ENCODE measurements at places on chromosomes 4 and X. TPM values are rescaled to one million over a fixed set of nuclear protein-coding genes. Genes with fewer than 3 reads are reported as not detected.

GRCh38 chrX:81900522-81900921 lies 698.6 kb downstream of the SH3BGRL start:
- no peak for DNase-seq

The SSX1 gene
- not detected for polyA plus RNA-seq

DNA sequence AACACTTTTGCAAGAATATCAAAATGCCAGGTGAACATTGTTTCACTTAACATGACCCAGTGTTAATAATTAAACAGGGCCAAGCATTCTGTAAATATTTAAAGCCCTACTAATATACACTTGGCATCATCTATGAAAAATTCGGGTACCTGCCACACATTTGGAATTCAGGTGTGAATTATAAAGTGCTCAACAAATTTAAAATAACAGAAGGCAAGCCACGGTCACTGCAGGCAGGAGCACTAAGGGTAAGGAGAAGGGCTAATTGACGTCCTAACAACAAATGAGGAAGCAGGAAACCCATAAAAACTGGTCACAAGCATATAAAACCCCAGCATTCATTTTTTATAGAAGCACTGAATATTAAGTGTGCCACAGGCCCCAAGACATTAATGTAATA lies 43.8 kb upstream of the CPEB2 start:
- DNase-seq, result no peak

The TRIM61 gene
- 1.6 TPM for polyA plus RNA-seq

DNA sequence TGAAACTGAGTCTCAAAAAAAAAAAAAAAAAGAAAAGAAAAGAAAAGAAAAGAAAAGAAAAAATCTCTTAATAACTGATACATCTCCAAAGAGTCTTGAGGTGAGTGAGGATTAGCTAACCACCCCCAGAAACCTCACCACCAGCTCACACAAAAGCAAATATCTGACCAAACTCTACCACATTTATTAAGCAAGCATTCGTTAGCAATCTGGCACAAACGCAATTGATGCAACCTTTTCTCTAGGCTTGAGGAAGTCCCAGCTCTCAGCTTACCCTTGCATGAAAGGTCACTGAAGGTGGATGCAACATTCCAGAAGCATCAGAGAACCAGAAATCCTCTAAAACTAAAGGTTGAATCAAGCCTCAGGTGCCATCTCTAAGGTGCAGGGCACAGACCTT lies 231.9 kb upstream of the BCOR start:
- no peak for DNase-seq

DNA sequence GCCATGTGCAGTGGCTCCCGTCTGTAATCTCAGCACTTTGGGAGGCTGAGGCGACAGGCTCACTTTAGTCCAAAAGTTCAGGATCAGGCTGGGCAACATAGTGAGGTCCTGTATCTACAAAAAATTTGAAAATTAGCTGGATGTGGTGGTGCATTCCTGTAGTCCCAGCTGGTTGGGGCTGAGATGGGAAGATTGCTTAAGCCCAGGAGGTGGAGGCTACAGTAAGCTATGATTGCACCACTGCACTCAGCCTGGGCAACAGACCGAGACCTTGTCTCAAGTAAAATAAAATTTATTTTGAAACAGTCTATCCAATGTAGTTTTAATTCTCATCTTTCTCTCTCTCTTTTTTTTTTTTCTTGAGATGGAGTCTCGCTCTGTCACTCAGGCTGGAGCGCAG lies 21.1 kb downstream of the RBM10 start:
- DNase-seq, result peak; percentile 32

The JADE3 gene
- polyA plus RNA-seq, result 2.1 TPM

The CYTL1 gene
- 5.8 TPM for polyA plus RNA-seq

DNA sequence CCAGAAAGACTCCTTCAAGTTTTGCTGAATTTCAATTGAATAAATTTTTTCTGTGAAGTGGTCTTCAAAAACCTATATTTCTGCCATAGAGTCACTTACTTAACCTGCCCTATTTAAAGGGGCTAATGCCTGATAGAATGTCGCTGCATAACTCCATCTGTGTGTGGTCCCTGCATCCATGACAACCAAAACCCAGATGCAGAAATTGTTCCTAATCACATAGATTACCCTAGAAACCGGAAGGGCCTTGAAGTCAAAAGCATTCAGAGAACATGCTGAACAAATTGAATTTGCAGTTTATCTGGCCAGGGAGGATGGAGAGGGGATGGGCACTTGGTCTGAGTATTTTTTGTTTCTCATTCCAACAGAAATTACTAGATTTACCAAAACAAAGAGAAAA lies 1.5 kb upstream of the PARM1 start:
- no peak for DNase-seq

GRCh38 chrX:2423282-2423681 lies 77.5 kb downstream of the DHRSX start:
- peak; percentile 51 for DNase-seq

- DNase-seq, result no peak
These were observed 5.4 kb upstream of the NUDT9 start for GRCh38 chr4:87416965-87417364.

The USP17L30 gene
- polyA plus RNA-seq, result not detected

DNA sequence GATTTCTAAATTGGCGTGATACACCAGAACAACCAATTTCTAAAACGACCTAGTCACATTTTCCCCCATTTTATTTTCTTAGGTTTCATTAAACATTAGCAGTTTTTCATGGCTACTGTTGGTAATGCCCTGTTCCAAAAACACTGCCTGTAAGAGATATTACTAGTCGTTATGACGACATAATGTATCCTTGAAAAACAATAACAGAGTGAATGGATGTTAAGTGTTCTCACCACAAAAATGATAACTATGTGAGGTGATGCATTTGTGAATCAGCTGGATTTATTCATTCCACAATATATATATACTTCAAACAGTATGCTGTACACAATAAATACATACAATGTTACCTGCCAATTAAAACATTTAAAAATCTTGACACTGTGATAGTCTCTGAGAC lies 1147.6 kb upstream of the PCDH10 start:
- DNase-seq, result peak; percentile 75

The OTUD6A gene
- not detected for polyA plus RNA-seq

DNA sequence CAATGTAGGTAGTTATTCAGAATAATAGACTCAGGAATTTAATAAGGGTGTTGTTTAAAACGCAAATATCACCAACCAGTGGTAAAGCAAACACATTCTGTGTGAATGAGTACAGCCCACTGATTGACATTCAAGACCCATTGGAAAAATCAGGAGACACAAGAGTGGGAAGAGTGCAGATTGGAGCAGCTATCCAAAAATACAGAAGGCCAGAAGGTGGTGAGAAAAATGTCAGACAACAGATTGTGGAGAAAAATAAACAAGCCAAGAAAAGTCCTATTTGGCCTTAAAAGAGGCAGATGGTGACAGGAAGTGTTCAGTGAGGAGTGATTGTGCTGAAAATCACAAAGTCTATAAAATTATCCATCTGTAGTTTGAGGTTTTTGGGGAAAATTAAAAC lies 39.3 kb downstream of the CPE start:
- no peak for DNase-seq

GRCh38 chr4:7542781-7543180 lies 108.1 kb upstream of the PSAPL1 start:
- no peak for DNase-seq

- no peak for DNase-seq
These were observed 115.3 kb downstream of the HS3ST1 start for GRCh38 chr4:11313157-11313943.

DNA sequence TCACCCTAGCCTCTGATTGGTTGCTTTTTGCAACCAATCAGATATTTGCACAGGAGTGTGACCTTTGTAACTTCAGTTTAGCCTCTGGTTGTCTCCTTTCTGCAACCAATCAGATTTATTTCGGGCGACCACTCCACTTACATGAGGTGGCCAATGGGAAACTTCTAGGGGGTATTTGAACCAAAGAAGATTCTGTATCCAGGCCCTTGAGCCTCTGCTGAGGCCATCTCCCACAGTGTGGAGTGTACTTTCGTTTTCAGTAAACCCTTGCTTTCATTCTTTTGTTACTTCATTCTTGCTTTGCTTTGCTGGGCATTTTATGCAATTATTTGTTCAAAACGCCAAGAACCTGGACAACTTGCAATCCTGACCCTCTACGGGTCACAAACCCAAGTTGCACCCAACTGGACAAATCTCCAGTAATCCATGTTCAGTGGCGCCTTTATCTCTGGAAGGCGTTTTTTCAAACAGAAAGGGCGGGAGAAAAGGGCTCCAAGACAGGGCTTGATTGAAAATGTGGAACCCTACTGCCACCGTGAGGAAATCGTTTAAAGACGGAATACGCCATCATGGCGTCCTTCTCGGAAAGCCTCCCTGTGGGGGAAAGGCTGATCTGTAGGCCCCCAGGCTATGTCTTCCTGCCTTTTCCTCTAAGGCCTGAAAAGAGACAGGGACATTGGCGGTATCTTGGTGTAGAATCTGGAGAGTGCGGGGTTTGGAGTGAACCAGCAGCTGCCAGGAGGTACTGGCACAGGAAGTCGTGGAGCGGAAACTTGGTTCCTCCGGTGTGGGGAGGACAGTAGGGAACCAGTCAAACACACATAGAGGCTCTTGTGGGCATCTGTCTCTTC lies 184.6 kb downstream of the OR13H1 start:
- DNase-seq, result peak; percentile 86

The MFAP3L gene
- 0.06 TPM for polyA plus RNA-seq

DNA sequence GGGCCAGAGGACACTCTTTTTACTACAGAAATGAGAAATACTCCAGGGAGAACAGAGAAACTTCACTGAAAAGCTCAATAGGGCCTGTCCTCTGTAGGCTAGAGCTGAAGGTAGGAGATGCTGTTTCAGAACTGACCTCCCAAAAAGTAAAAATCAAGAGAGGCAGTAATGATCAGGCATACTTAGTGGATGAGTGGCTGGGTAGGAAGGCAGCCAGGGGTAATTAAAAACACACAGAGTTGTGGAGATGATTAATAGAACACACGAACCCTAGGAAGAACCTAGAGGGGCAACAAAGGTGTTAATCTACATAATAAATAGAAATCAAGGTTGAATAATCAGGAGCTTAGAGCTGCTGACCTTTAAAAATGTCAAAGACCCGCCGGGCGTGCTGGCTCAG lies 582.4 kb upstream of the ADGRL3 start:
- no peak for DNase-seq

The TMSB15A gene
- polyA plus RNA-seq, result 30.5 TPM

DNA sequence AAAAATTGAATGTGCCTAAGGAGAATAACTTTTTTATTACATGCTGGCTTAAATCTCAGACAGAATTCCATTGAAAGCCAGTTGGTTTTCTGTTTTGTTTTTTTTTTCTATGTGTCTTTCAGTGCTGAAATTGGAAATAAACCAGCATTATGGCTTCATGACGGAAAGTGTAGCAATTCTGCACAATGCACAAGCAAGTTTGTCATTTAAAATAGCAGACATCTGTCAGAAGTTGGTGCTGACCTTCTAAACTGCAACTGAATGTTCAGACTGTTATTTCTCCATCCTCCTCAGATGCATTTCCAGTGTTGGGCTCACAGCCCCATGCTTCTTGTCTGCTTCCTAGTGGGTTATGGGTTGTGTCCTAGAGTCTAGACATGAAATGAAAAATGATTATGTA lies 107.2 kb upstream of the LIMCH1 start:
- no peak for DNase-seq

- no peak for DNase-seq
These were observed 114.0 kb upstream of the FRG1 start for GRCh38 chr4:189826657-189827056.

The UGT8 gene
- polyA plus RNA-seq, result not detected

The MGAT4D gene
- polyA plus RNA-seq, result not detected

The RASGEF1B gene
- 0.09 TPM for polyA plus RNA-seq

- DNase-seq, result peak; percentile 51
These were observed 32.9 kb upstream of the GPR78 start for GRCh38 chr4:8547108-8547911.

The PARM1 gene
- polyA plus RNA-seq, result 0.09 TPM

The SERTM2 gene
- 0.07 TPM for polyA plus RNA-seq

- DNase-seq, result no peak
These were observed 838.1 kb upstream of the AGA start for GRCh38 chr4:178280362-178280761.

DNA sequence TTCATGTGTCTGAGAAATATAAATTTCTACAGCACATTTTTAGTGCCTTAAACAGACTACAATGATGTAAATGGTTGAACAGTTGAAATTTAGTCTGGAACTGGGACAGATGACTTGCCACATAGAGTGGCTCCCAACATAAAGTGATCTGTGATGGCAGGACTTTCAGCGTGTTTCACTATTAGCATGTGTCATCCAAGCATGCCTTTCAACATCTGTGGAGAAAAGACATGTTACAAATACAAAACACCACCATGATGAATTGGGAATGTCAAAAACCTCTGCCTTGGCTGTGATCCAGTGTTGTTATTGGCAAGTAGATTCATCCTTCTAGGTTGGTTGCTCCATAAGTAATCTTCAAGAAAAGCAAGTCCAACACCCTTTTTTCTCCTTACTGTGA lies 348.7 kb downstream of the MAPK10 start:
- peak; percentile 77 for DNase-seq

The CFP gene
- polyA plus RNA-seq, result 0.16 TPM

The NXF2 gene
- polyA plus RNA-seq, result not detected

The ZCCHC18 gene
- 1.5 TPM for polyA plus RNA-seq

DNA sequence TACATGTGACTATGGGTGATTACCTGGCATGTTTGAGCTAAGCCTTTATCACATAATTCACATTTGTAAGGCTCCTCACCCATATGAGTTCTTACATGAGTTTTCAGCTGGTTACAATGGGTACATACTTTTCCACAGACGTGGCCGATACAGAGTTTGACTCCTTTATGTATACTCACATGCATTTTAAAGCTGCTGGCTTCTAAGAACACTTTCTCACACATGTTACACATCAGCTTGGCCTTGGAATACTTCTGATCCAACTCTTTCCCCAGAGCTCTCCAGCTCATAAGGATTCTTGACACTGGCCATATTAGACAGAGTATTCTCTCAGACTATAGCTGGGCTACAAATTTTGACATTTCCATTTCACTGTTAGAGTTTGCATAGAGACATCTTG lies 66.3 kb downstream of the TAB3 start:
- DNase-seq, result no peak

GRCh38 chrX:103376979-103377324 lies 614 bp downstream of the BEX3 start:
- DNase-seq, result peak; percentile 27

DNA sequence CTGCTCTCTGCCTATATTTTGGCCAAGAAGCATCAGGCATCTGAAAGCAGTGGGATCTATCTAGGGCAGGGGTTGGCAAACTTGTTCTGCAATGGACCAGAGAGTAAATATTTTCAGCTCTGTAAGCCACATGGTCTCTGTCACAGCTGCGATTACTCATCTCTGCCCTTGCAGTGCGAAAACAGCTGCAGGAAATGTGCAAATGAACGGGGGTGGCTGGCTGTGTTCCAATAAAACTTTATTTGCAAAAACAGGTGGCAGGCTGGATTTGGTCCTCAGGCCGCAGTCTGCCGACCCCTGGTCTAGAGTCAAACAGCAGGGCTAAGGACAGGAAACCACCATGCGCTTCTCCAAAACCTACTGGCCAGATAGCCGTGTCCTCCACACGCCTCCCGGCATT lies 48.6 kb downstream of the ACOX3 start:
- DNase-seq, result peak; percentile 89

DNA sequence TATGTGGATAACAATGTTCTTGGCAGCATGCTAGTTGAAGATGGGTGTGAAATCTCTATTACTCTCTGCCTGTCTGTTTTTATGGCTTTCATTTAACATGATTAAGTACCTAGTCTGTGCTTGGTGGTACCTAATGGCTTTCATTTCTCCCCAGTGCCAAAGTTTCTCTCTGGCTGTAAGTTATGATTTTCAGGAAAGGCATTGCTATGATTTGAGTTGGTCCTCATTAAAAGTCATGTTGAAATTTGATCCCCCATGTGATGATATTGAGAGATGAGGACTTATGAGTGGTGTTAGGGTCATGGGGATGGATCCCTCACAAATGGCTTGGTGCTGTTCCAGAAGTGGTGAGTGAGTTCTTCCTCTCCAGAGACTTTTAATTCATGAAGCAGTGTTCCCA lies 162.4 kb upstream of the IL15 start:
- peak; percentile 61 for DNase-seq

Data from IMR-90 (cell line).